ENCODE measurements at places on chromosomes 1 and 21.

DNA sequence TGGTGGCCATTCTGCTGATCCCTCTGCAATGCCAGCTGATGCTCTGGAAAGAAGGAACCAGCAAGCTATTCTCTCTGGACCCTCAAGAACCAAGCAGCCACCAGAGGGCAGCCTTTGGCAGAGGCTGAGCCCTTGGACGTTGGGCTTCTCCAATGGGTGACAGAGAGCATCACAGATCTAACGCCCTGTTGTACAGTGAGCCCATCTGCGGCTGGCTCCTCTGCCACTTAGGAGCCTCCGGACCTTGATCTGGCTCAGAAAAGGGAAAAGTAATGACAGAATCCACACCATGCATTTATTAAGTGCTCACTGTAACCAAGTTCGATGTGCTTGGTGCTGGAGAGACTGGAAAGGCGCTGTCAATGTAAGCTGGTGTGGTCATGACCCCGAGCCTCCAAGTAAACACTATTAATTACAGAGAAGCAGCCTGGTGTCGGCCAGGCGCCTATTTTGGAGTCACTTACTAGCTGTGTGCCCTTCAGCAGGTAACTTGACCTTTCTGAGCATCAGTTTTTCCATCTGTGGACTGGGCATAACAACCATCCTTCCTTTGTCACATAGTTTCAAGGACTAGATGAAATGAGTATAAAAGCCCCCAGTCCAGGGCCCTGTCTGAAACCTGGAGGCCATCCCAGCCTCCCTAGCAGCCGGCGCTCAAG is 34.9 kb downstream of the ECE1 start:
- peak; percentile 58 for DNase-seq

DNA sequence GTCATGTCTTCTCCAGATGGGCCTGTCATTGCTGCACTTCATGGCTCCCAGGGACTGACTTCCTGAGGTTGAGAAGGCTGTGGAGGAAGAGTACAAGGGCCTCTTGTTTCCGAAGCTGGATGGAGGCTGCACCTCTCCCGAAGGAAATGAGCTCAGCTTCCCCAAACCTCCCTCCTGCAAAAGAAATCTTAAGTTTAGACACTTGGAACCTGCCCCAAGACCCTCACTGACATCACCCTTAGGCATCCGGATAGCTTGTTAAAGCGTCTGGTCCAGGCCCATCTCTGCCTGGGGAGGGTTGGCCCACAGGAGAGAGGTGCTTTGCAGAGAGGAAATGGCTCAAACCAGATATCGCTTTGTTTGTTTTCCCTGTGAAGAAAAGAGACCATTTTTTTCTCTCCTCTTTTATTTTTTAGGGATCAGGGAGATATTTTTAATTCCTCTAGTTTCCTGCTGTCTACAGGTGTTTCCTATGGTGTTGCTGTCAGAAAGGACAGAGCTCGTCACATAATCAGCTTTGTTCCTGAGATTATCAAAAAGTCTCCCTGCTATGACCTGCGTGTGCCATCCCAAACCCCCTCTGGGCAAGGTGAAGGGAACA is 25.0 kb downstream of the RCSD1 start:
- no peak for DNase-seq

- DNase-seq: no peak
Measured at GRCh38 chr1:100485855-100486258, 52.1 kb upstream of the GPR88 start.

DNA sequence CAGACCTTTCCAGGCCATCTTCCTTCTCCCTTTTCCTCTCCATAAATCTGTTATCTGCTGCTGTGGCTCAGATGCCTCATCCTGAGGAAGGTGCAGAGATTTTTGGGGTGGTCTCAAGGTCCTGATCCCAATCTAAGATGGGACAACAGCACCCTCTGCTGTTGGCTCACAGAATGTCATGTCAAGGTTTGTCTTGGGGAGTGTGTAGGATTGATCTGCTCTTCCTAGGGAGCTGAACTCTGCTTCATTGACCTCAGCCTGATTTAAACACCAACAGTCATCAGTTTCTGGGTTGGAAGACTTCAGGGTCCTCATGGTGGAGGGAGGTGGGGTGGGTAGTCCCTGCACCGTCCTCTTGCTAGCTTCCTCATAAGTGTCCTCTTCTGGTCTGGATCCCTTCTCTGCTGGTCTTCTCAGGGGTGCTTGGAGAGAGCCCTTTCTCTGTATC is 62.8 kb upstream of the LAX1 start:
- DNase-seq: peak; percentile 25

DNA sequence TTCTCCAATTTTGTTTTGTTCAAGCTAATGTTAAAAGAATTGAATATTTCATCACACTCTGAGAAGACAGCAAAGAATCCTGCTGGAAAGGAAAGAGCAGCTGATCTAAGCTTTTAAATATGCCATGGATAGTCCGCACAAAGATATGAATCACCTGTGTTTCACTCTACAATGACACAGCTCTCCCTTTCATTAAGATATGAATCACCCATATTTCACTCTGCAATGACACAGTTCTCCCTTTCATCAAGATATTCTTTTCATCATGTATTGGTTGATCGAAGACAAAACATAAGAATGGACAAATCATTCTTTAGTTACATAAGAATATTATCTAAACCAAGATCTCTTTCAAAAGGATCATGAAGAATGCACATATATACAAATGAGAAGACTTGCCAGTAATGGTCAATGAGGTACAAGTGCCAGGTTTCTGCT is 367.3 kb downstream of the SMYD3 start:
- DNase-seq: no peak

- DNase-seq: no peak
Measured at GRCh38 chr1:179612361-179612760, 20.7 kb downstream of the TDRD5 start.

DNA sequence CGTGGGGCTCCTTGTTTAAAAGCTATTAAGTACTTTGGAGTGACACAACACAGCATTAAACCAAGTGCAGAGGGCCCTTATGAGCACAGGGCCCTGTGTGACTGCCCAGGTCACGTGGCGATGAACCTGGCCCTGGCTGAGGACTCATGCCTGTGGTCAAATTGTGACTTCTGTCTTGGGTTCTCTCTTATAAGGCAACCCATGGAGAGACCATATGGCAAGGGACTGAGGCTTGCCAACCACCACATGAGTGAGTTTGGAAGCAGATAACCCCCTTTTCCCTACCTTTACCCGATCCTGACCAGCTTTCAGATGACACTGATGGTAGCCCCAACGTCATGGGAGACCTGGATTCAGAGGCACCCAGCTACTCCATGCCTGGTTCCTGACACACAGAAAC is 140.5 kb downstream of the ZBTB18 start:
- DNase-seq: peak; percentile 96

- no peak for DNase-seq
Measured at GRCh38 chr1:119632841-119633240, 15.2 kb downstream of the ZNF697 start.

DNA sequence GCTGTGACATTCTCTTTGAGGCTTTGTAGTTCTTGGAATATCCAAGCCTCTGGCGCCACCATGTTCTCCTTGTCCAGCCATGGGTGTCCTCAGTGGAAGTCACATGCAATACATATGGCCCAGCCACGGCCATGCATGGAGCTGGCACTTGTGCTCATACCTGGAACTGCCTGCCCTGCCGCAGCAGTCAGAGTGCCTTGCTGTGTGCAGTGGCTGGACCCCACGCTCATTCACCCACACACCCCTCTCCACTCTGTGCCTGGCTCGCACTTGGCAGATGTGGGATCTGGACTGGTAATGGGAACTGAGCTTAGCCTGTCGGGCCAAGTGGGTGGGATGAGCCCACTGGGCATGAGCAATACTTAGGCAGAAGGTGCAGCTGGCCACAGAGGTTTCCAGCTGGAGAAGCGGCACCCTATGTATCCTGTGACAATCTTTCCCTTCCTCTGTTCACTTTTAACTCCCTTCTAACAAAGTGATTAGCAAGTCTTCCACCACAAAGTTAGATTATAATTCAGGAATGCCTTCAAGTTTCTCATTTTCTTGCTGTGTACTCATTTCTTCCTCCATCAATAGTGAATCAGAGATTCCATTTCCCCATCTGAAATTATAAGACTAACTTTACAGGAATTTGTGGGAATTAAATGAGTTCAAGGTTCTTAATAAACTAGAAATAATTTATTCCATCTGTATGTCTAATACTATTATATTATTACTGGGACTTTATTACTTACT is 351.6 kb upstream of the NCAM2 start:
- no peak for DNase-seq

DNA sequence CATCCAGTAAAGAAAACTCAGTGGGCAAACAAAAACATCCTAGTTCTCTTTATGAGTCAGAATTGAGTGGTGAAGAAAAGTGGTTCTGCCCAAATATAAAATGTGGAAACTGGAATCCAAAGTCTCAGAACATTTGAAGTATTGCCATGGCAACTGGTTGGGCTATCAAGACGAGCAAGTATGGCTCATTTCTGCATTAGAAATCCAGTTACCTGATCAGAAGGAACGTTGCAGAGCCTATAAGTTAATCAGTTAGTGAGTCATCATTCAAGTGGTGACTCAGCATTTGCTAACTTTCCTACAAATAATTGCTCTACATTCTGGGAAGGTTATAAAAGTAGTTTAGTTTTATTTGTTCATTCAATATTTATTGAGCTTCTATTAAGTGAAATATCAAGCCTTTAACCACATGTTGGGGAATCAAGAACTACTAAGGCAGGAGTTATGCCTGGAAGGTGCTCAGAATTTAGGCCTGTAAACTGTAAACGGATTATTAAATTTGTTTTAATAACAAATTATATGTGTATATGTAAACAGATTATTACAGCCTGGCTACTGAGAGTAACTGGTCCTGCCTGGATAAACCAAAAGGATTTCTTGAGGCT is 104.3 kb downstream of the PAPPA2 start:
- no peak for DNase-seq

Measured in C1 segment of cervical spinal cord (tissue), 14 donors.